Ovary (tissue), 10 donors: ENCODE measurements at places on chromosomes 11 and 22.

DNA sequence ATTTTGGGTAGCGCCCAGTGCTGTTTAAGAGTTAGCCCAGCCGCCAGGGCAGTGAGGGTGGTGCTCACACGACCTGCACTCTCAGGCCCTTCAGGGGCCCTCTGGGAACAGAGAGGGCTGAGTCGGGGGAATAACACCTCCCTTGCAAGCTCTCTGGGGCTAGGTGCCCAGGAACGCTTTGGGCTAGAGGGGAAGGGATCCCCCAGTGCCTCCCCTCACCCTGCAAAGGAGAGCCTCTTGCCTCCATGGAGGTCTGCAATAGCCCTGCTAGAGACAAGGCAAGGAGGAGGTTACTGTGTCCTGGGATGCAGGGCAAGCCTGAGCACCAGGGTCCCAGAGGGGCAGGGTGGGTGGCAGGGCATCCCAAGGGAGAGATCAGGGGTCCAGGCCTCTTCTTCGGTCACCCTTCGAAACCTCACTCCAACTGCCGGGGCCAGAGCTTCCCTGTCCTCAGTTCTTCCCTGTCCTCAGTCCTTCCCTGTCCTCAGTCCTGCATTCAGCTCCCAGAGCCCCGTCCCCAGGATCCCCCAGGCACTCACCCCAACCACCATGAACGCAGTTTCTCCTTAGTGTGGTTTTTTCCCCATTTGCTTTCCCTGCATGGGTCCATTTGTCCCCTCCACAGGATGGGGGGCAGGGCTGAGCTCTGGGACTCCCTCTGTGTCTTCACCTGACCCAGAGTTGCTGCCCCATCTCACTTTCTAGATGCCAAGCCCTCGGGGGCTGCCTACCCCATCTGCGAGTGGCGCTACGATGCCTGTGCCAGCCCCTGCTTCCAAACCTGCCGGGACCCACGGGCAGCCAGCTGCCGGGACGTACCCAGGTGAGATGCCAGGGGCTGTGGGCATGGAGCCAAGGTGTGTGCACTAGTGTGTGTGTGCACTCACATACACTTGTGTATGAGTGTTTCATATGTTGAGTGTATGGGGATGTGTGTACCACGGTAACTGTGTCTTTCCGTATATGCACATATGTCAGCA is 60.8 kb downstream of the OTOG start:
- H3K27ac ChIP-seq = no peak overlapping the region
- H3K36me3 ChIP-seq = no peaks in the 10 kb centered on the region
- DNase-seq = no peak
- no peaks in the 10 kb centered on the region for H3K4me1 ChIP-seq
- H3K4me3 ChIP-seq = no peak overlapping the region

DNA sequence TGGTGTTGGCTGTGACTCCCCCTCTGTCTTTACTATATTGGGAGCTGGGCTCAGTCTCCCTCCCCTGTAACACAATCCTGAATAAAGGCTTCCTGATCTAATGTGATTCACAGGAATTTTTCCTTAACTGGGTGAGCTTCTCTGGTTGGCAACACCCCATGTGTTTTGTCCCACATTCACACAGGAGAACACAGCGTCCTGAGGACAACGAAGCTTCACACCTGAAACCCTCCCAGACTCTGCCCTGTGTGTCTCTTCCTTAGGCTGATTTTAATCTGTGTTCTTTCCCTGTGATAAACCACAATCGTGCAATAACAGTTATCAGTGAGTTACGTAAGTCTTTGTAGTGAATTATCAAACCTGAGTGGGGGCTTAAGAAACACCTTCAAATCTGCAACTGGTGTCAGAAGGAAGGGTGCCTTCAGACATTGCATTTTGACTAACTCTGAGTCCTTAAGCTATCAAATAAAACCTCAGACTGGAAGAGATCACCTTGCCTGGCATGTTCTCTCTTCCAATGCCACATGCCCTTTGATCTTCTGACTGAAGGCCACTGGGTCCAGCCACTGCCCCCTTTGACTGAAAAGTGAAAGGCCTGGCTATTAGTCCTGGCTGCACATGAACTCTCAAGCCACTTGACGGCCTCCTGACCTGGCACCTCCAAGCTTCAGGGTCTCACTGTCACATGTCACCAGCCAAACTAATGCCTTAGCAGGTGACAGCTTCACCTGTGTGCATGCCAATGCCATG is 17.3 kb downstream of the APOL3 start:
- H3K36me3 ChIP-seq = no peaks in the 10 kb centered on the region
- no peaks in the 10 kb centered on the region for H3K4me1 ChIP-seq
- no peaks in the 10 kb centered on the region for H3K27me3 ChIP-seq
- H3K4me3 ChIP-seq = no peak overlapping the region
- no peak overlapping the region for H3K27ac ChIP-seq

GRCh38 chr11:115144914-115145313 is 359.3 kb downstream of the CADM1 start:
- H3K4me1 ChIP-seq = no peaks in the 10 kb centered on the region
- no peaks in the 10 kb centered on the region for H3K36me3 ChIP-seq
- no peak overlapping the region for H3K27ac ChIP-seq
- no peaks in the 10 kb centered on the region for H3K27me3 ChIP-seq

GRCh38 chr22:30822216-30823014 is 127.7 kb downstream of the OSBP2 start:
- no peak for DNase-seq
- H3K27me3 ChIP-seq = no peaks in the 10 kb centered on the region
- no peak overlapping the region for H3K4me3 ChIP-seq
- no peaks in the 10 kb centered on the region for H3K36me3 ChIP-seq
- no peaks in the 10 kb centered on the region for H3K4me1 ChIP-seq
- H3K27ac ChIP-seq = no peak overlapping the region

- H3K4me1 ChIP-seq = no peaks in the 10 kb centered on the region
- H3K27ac ChIP-seq = no peak overlapping the region
Observed at GRCh38 chr11:13635804-13636203, 32.7 kb upstream of the FAR1 start.

GRCh38 chr11:68302670-68303069 is 9.7 kb upstream of the LRP5 start:
- no peaks in the 10 kb centered on the region for H3K27me3 ChIP-seq
- no peak overlapping the region for H3K27ac ChIP-seq
- H3K36me3 ChIP-seq = no peaks in the 10 kb centered on the region
- no peak overlapping the region for H3K4me3 ChIP-seq
- no peak for DNase-seq

DNA sequence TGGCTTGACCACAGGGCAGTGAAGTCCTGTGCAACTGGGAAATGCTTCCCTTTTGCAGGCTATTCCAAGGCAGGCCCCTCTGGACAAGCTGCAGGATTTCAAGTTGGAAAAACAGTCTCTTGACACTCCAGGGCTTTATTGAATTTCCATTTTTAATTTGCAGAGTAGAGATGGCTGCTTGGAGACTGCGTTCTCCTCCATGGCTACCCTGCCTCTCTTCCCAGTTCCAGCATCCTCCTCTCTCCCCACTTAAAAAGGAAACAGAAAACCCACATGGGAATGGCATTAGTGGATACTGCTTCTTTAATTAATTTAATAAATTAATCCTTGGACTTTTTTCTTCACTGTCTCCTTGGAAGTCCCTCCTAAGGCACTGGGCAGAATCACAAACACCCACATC is 115.6 kb downstream of the DSCAML1 start:
- no peaks in the 10 kb centered on the region for H3K36me3 ChIP-seq
- H3K27ac ChIP-seq = no peak overlapping the region
- no peaks in the 10 kb centered on the region for H3K4me1 ChIP-seq
- no peak overlapping the region for H3K4me3 ChIP-seq
- no peak for DNase-seq
